ENCODE measurements at places on chromosomes 5 and 9.

DNA sequence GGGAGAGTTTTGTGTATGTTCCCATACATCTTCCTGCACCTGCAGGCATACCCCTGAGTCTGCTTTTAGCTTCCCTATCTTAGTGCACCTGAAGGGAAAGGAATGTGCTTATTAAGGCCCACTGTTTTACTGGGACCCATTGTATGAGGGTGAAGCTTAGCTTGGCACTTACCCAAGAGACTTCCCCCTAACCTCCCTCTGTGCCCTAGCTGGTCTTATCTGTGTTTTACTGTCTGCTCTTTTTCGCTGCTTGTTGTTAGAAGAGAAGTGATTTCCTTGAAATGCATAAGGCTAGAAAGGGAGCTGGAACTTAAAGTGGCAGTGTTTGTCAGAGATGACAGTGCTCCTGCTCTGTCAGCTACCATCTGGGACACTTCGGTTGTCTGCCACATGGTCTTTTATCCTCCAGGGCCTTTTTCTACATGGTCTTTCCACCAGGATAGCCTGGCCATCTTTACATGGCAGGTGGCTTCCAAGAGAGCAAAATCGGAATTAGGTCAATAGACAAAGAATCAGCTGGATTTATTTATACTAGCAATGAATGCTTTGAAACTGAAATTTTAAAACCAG is 122.5 kb upstream of the SLC44A1 start:
- no peak for DNase-seq

- DNase-seq: no peak
Measured at GRCh38 chr5:132022737-132023136, 11.3 kb upstream of the ACSL6 start.

DNA sequence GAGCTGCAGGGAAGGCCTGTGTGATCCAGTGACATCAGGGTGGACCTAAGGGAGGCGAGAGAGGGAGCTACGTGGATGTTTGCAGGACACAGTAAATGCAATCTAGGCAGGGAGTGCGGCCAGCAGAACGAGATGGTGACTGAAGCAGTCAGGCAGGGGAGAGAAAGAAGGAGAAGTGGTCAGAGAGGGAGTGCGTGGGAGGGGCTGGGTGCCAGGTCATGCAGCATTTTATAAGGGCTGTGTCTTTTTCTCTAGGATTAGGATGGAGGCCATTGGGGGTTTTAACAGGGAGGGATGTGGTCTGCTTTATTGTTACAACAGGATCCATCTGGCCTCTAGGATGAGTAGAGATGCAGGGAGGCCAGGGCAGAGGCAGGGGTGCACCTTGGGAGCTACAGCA is 80.4 kb downstream of the DCP2 start:
- no peak for DNase-seq

DNA sequence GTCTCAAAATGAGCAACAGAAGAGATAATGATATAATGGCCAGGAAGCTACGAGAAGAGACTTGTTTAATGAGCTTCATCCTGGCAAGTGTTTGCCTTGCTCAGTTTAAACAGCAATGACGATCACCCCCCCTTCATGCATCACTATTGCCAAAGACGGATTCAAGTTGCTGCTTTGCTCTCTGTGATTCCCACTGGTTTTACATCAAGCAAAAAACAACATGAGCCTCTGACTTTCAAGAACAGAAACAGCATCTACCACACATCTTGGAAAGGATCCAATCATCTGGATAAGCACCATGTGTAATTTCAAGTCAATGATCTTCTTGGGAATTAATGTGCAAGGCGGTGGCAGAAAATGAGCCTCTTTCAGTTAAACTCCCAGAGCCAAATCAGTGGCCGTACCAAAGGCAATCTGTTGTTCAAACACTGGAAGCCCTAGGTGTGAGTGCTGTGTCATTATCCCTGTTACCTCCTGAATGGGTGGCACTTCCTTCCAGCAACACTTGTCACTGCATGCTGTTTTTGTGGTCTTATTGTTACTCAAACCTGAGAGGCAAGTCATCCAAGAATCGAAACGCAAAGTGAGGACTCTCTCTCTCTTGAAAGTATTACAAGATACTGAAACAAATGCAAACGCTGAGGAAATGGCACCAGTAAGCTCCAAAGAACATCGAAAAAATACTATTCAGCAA is 72.8 kb downstream of the MED27 start:
- peak; percentile 93 for DNase-seq

GRCh38 chr5:16538006-16538405 is 72.4 kb upstream of the ZNF622 start:
- DNase-seq: peak; percentile 95

DNA sequence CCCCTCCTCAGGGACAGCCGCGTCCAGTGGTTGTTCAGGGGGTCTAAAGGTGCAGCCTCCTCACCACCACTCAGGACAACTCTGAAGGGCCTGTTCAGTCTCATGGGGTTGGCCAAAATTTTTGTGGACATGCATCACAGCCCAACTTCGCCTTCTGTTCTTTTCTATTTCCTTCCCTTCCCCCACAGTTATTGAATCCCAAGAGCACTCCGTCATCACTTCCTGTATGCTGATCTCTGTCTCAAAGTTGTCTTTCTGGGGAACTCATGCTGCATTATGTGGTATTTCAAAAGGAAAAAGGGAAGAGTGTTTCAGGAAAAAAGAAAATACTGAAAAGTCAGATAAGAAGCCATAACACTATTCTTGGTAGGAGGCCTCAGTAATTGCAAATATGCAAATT is 355.4 kb downstream of the CAAP1 start:
- DNase-seq: no peak

- DNase-seq: peak; percentile 24
Measured at GRCh38 chr9:17555362-17556054, 23.4 kb upstream of the SH3GL2 start.

DNA sequence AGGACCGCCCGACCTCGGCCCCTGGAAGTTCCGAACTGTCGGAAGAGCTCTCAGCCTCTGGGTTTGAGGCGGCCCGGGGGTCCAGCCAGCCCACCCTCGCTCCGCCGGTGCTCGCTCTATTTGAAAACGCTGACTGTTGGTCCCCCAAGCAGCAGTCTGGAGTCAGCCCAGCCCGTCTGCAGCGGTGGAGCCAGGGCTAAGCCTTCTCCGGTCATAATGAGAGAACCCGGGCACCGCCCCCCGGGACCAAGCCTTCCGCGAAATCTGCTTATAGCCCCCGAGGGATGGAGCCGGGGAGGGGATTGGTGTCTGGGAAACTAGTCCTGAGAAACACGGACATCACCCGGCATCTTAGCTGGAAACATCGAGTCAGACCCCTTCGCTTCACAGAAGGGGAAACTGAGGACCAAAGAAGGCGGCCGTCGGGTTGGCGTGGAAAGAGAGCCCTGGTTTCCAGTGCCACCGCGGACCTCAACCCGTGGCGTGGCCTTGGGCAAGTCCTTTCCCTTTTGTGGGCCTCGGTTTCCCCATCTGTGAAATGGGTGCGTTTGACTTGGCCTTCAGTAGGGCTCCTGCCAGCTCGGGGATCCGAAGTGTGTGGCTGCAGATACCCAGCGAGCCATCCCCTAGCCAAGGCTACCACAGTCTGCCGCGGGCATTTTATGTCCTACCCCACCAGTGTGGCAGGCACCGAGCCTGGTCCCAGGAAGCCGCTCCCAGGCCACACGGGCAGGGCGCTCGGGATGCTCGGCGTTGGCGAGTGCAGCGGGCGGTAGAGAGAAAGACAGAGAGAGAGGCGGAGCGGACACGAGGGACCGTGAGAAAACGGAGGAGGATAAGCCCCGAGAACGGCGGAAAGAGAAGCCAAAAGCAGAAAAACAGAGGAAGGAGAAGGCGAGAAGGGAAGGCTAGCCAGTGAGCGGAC is 857 bp downstream of the ADAM19 start:
- peak; percentile 29 for DNase-seq

DNA sequence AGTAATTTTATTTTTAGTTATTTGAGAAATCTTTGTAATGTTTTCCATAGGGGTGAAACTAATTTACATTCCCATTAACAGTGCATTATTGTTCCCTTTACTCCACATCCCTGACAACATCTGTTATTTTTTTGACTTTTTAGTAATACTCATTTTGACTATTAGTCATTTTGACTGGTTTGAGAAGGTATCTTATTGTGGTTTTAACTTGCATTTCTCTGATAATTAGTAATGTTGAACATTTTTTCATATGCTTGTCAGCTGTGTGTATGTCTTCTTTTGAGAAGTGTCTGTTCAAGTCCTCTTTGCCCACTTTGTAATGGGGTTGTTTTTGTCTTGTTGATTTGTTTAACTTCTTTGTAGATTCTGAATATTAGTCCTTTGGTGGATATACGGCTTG is 27.5 kb downstream of the CCDC152 start:
- DNase-seq: no peak

DNA sequence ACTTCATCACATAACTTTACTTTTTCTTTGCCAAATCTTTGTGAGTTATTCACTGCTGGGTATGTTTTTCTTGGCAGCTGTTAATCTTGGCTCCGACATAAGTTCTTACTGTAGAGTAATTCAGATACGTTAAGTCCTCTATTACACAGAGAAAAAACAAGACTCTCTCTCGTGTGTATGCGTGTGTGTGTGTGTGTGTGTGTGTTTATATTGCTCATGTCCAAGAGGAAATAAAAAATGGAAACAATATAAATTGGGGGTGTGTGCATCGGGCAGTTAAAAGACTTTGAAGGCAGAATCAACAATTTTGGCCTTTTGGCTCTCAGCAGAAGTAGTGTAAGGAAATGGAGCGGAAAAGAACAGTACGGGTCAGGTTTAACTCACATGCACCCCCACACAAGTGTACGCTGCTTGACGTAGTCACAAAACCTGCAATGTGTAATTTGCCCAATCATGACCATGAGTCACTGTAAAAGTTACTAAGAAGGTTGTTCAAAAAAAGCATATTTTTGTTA is 67.2 kb upstream of the IFNE start:
- no peak for DNase-seq

DNA sequence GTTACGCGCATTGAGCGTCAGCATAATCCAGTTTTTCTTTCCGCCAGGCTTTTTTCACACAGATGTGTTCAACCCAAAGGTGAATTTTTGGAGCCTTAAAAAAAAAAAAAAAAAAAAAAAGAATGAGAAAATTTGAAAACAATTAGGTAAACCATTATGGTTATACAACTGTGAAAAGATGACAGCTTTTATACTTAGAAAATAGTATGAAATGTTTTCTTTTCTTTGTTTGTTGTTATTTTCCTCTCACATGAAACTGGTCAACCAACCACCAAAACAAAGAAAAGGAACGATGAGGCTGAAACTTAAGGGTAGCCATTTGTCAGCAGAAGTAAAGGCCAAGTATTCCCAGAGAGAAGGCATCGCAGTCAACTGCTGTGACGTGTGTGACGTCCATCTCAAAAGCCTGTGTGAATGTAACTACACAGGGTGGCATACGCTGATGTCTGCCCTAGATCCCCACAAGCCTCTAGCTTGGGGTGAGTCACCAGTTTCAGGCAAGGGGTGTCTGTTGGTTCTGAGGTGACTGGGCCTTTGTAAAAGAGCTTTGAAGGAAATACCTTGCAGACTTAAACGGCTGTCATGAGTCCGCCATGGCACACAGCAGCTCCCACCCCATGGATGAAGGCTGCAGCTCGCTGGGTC is 182.9 kb downstream of the AOPEP start:
- DNase-seq: no peak

DNA sequence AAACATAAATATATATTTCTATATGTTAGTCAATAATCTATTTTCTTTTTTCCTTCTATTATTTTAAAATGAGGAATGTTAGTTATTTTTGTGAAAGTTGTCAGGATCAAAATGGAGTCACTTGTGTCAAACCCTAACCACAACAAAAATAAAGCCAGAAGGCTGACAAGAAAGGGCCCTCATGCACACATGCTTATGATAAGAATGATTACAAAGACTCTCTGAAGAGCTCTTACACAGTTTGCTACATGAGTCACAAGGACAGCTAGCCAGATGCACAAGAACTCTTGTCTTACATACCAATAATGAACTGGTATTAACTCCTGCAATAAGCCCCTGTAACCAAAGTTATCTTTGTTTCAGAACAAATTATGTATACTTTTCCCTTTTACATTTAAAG is 64.7 kb downstream of the GGTA1 start:
- DNase-seq: peak; percentile 91

DNA sequence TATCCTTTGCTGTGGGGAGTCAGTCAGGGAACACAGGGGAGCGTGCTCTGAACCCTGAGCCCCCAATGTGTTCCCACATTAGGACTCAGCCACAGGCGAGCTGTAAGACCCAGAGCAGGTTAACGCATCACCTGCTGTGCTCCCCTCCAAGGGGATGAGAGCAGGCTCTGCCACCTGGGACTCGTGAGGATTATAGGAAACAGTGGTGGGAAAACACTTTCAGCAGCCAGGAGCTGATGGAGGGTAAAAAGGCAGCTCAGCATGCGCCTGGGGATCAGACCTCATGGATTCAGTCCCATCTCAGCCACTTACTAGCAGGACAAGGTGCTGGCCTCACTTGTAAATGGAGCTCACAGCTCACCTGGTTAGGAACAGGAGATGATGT is 9.2 kb downstream of the JADE2 start:
- peak; percentile 58 for DNase-seq

DNA sequence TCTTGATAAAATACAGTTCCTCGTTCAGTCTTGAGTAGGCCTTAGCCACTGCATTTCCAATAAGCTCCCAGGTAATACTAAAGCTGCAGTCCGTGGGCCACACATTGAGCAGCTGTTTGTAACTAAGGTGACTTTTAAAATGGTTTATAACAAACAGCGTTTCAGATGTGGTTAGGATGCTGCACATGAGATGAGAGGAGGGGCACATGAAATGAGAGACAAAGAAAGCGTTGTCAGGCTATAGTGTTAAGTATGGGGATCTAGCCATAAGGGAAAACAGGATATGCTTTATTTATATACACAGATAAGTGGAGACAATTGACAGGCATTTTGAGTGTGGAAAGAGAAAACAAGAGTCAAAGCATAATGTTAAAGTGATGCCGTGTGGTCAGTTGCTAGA is 89.9 kb downstream of the PAM start:
- DNase-seq: no peak

DNA sequence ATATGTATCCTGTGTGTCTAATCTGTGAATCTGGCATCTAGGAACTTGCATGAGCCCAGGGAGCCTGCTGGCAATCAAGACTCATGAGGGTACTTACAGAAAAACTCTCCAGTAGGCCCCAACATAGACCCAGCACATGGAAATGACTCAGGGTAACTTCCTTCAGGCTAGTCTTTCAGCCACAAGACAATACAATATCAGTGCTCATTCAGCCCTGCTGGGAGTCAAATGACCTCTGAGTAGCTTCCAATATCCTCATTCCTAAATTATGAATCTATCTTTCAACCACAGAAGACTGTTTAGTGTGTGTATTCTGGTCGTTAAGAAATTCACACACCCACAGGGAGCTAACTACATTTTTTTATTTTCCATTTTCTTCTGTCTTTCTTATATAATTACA is 1273.0 kb downstream of the EFNA5 start:
- DNase-seq: no peak

Data from NCI-H524 (cell line).